Stimulated activated CD4-positive, alpha-beta T cell treated with anti-CD3 and anti-CD28 coated beads, Interleukin-12 subunit alpha, Interleukin-12 subunit beta, amount 100 ng/mL, for 48 hours (primary cell): ENCODE measurements at places on chromosomes 12 and 14.
A peak's percentile ranks its signal among the peaks of the same experiment; 100 is the strongest.

- DNase-seq: no peak
These were observed 327.7 kb downstream of the TMEM121 start for GRCh38 chr14:105853907-105854599.

DNA sequence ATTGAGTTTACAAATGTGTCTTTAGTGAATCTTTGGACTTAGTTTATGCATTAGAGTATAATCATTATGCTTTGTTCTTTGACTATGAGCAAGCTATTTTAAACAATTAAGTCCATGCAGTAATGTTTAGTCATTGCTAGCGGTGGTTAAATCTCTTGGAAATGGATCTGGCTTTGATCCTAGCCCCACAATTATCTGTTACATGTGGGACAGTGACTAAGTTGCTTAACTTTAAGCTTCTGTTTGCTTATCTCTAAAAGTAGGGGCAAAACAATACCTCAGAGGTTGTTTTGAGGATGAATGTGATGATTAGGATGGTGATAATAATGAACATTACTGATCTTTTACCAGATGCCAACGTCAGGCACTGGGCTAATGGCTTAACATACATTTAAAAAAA is 124.2 kb downstream of the NPAS3 start:
- DNase-seq: no peak

DNA sequence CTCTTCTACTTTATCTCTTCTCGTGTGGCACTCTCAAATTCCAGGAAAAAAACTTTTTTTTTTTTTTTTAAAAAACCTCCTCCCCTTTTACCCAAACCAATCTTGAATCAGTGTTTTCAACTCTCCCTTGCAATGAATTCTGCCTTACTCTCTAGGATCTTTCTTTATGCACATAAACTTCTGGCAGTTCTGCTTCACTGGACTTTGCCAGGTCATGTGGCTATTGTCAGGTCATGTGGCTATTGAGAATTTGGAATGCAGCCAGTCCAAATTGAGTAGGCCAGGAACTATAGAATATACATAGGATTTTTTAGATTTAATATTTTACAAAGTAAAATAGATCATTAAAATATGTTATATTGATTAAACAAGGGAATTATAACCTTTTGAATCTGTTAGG is 218.2 kb downstream of the TMTC3 start:
- DNase-seq: no peak

DNA sequence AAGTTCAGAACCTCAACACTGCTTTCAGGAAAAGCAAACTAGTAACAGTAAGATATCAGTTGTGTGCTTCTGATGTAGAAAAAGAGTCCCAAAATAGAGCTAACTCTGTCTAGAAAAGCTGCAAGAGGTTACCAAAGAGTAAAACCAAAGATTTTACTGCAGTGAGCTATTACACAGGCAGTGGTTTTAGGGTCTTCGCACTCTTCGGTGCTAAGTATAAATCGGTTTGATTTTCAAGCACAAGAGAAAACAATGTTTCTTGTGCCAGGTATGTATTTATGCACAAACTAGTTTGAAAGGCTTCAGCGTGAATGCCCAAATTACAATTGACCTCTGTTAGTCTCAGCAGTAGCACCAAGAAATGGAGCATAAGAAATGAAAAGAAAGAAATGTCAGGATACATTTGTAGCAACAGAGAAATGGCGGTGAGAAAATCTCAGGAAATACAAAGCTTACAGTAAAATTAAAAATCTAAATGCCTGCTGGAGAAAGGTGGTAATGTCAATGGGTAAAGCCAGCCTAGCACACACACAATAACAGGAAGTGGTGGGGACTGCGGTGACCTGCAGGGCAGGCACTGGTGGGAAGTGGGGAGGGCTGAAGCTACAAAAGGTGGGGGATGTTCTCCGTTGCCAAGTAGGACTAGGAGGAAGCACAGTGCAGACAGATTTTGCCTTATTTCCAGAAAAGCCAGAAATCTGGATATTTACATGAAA is 18.0 kb upstream of the DYRK2 start:
- DNase-seq: peak; percentile 52

GRCh38 chr12:106195621-106196027 is 52.2 kb downstream of the CKAP4 start:
- DNase-seq: no peak

GRCh38 chr12:3242199-3242863 is 165.2 kb downstream of the TSPAN9 start:
- no peak for DNase-seq

DNA sequence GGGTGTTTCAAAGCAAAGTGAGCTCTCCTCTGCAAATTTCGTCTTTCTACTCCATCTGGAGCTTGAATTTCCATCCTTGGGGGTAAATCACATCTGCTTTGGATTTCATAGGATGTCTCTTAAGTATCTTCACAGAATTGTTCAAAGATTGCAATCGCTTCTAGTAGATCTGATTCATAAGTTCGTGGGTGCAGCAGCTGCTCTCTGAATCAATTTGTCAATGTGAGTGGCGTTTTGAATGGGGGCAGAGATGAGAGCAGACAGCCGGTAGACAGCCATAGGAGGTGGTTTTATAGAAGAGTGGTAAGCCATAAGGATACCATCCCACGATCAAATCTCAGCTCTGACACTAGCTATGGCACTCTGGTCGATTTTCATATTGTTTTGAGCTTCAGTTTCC is 146.0 kb upstream of the RPH3A start:
- no peak for DNase-seq

GRCh38 chr14:99982537-99983250 is 82.5 kb upstream of the EVL start:
- peak; percentile 65 for DNase-seq

DNA sequence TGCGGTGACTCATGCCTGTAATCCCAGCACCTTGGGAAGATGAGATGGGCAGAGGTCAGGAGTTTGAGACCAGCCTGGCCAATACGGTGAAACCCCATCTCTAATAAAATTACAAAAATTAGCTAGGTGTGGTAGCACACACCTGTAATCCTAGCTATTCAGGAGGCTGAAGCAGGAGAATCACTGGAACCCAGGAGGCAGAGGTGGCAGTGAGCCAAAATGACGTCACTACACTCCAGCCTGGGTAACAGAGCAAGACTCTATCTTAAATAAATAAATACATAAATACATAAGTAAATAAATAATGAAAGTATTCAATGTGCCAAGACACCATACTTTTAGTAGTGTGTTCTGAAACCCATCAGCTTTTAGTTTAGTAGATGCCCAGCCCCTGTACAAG is 308.1 kb upstream of the FLRT2 start:
- DNase-seq: no peak

DNA sequence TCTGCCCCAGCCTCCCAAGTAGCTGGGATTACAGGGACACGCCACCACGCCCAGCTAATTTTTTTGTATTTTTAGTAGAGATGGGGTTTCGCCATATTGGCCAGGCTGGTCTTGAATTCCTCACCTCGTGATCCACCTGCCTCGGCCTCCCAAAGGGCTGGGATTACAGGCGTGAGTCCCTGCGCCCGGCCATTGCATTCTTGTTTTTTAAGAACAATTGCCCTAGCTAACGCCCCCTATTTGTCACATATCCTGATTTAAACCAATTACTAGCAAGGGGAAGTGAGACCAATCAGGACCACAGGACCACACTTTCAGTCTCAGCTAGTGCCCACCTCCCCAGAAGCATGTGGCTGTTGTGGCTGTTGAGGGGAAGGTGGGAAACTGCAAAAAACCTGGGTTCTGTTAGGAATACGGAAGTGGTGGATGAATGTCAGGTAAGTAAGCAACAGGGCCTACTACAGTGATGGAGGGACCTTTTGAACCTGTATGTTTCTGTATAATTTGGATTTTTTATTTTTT is 37.8 kb upstream of the NFYB start:
- no peak for DNase-seq

- no peak for DNase-seq
These were observed 39.7 kb downstream of the CEP128 start for GRCh38 chr14:80901822-80902221.

DNA sequence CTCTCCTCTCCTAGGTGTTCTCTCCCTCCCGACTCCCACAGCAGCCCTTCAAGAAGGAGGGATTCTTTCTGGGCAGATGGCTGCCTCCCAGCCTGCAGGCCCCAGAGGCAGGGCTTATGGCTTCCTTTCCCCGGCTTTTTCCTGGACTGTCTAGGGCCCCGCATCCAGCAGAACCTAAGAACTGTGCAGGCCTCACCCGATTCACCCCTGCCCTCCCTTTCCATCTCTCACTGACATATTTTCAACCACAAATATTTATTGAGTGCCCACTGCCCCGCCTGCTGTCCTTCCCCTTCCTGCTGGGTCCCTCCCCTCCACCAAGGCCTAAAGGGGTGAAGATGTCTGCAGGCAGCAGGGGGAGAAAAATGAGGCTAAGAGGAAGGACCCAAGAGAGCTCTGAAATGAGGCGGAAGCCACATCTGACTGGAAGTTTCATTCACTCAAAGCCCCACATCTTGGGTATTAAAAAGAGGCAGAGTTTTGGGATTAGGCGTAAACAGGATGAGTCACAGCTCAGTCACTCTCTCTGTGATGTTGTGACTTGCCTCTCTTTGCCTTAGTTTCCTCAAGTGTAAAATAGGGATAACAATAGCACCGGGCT is 2.9 kb downstream of the SCNN1A start:
- DNase-seq: no peak

- DNase-seq: no peak
These were observed 368.2 kb upstream of the PRICKLE1 start for GRCh38 chr12:42957561-42958290.

GRCh38 chr14:51546603-51547258 is 105.0 kb upstream of the FRMD6 start:
- DNase-seq: no peak

DNA sequence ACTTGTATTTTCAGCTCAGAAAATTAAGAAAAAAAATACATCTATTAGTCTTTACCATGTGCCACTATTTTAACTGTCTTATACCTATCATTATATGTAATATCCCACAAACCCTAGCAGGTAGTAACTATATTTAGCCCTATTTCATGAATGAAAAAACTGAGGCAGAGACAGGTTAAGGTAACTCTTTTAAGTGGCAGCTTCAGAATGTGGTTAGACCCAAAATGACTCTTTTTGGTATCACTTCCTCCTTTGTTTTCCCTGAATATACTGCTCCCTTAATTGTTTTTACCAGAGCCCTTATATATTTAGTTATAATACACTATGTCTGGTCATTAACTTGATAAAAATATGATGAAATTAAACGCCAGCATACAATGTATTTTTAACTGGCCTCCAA is 235.6 kb upstream of the RPL10L start:
- no peak for DNase-seq

- DNase-seq: no peak
These were observed 5.8 kb upstream of the BIN2 start for GRCh38 chr12:51329742-51330141.

- DNase-seq: no peak
These were observed 79.6 kb upstream of the STK38L start for GRCh38 chr12:27164330-27165040.

GRCh38 chr12:65810036-65810435 is 14.2 kb upstream of the HMGA2 start:
- DNase-seq: no peak

DNA sequence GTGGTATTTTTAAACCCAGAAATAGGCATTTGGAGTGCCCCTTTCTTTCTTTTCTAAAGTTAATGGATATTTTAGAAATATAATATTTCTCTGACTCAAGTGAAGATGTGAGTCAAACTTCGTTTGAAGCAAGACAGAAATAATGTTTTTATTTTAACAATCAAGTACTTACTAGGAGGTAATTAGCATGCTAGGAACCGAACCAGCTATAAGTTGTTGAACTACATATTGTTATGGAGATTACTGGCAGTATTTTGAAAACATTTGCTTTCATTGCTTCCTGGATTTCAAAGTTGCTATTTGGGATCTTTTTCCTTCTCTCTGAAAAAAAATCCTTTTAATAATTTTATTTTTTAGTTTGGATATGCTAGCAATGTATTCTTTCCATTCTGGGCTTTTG is 225.2 kb downstream of the NEDD1 start:
- no peak for DNase-seq

DNA sequence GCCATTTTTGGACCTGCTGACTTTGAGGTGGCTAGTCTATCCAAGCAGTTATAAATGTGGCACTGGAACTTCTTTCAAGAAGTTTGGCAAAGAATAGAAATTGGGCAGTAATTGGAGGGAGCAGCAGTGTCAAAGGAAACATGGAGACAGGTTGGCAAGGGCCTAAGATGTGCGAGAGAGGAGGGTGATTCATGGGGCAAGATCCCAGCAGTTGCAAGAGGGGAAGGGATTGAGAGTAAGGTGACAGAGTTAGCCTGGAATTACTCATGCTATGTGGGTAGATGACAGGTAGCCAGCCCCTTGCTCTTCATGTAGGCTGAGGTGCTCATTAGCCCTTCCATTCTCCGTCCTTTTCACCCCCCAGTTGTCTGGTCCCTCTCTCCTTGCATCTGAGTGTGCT is 42.2 kb downstream of the FBXL14 start:
- no peak for DNase-seq

- DNase-seq: no peak
These were observed 6.0 kb downstream of the FOXG1 start for GRCh38 chr14:28772613-28773012.

- DNase-seq: no peak
These were observed 1127.0 kb downstream of the BCL11B start for GRCh38 chr14:98144964-98145363.

DNA sequence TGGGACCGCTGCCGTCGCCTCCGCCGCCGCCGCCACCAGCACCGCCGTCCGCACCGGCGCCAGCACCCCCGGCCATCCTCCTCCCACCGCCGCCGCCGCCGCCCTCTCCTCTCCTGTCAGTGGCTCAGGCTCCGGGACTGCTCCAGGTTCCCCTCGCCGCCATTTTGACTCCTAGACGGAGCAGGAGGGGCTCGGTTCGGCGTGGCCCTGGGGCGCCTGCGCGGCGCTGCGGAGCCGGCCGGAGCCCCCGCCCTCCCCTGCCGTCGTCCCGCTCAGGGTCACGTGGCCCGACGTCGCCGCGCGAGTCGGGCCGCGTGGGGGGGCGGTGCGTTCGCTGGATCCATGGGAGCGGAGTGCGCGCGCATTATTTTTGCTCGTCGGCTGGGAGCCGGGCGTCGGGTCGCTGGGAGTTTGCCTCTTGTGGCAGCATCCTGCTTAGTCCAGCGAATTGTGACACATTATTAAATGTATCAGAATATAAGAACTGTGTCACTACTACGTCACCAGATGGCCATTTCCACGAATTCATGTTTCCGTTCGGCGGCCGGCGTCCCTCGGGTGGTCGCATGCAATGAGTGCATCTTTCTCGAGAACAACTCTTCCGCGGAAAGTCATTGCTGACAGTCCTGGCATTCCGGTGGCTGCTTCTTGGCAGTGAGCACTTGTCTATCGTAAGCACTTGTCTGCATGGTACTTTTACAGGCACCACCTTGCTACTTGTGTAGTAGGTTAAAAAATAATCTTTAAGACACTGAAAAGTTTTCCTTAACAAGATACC is at the start of gene BTBD7:
Gene BTBD7, minus strand, starts transcription at position 184 of the 778 bp plus-strand sequence. CDS start 36,985 bp downstream, outside the sequence.
- peak; percentile 88 for DNase-seq

DNA sequence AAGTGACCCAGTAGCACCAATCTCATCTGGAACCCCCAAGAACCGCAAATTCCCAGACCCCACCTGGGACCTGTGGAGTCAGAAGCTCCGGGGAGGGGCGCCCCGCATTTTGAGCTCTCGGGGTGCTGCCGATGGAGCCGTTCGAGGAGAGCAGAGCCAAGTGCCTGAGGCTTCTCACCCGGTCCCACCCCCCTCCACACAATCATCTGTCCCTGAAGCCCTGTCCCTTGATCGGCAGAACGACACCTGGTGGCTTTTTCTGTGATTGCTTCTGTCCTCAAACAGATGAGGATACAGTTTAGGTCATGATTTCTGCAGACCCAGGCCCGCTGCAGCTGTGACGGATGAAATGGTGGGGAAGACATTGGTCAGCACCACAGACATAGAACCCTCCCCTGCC is 74.7 kb downstream of the NOC4L start:
- peak; percentile 20 for DNase-seq
